Activated CD4-positive, alpha-beta T cell treated with anti-CD3 and anti-CD28 coated beads, Interleukin-2, Interleukin-4, amounts not matched to agents 100 ng/mL and 50 ng/mL, durations not matched to agents 16 hours and 8 hours (primary cell): ENCODE measurements at places on chromosomes 2 and 18.

- no peak for DNase-seq
Observed at GRCh38 chr2:83595926-83596325, 863.2 kb downstream of the SUCLG1 start.

- DNase-seq: peak; percentile 25
Observed at GRCh38 chr2:23788100-23788499, 138.8 kb downstream of the ATAD2B start.

DNA sequence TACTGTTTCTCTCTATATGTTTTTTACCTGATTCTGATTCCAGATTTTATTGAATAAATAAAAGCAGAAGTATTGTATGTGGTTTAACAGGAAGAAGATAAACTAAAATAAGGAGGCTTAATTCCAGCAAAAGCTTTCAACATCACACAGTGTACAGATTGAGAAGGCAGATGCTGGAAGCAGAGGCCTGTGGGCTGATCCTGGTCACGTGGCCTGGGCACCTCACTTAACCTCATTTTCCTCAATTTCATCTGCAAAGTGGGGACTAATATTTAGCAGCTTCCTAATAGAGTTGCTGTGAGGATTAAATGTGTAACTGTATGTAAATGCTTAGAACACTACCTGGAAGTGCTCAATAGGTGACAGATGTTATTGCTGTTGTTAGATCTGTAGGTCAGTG, 58.0 kb downstream of the CDCA7 start:
- DNase-seq: no peak

DNA sequence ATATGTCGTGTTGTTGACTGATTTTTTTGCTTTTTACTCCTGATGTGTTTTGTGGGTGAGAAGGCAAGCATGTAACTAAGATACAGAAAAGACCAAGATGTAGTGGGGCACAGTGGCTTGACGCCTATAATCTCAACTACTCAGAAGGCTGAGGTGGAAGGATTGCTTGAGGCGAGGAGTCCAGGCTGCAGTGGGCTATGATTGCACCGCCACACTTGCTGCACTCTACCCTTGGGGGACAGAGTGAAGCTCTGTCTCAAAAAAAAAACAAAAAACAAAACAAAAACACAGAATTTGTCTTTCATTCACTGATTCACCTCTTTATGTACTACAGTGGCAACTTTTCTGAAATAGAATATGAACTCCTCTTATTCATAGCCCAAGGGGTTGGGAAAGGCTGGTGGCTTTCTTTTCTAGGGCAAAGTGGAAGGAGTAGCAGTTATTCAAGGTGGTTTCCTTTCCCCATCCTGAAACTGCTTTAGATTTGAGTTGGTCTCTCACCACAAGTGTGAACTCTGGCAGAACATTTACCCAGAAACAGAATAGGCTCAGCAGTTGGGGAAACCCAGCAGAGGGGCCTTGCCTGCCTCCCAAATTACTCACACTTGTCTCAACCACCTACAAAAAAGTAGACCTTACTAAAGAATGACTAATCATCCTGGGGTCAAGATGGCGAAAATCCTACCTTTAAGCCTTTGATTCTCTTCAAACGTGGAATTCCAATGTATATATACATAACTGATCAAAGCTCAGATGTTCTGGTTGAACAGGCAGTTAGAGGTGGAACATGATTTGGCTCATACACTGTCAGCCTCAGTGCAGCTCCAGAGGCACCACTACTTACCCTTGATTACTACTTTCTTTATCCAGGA, 6.5 kb downstream of the TANK start:
- DNase-seq: peak; percentile 96

DNA sequence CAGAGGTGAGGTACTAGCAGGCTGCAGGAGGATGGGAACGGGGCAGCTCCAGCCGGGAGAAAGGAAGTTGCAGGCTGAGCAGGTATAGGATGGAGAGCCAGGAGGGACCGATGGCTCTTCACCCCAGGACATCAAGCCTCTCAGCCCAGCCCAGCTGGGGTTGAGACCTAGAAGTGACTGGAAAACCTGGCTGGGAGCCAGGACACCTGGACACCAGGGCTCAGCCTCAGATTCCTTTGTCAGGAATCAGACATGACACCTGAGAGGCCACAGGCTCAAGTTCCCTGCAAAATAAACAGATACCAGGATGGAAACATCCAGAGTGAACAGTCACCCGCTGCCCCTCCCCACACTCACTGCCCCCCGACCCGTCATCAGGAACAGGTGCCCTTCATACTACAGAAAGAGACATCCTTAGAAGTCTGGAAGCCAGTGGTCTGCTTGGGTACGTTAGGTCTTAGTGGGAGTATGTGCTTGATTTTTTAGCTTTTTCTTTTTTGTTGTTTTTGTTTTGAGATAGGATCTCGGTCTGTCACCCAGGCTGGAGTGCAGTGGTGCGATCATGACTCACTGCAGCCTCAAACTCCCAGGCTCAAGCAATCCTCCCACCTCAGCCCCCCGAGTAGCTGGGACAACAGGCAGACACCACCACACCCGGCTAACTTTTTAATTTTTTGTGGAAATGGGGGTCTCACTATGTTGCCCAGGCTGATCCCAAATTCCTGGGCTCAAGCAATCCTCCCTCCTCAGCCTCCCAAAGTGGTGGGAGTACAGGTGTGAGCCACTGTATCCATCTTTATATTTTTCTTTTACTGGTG, 95.7 kb upstream of the STPG4 start:
- DNase-seq: no peak

DNA sequence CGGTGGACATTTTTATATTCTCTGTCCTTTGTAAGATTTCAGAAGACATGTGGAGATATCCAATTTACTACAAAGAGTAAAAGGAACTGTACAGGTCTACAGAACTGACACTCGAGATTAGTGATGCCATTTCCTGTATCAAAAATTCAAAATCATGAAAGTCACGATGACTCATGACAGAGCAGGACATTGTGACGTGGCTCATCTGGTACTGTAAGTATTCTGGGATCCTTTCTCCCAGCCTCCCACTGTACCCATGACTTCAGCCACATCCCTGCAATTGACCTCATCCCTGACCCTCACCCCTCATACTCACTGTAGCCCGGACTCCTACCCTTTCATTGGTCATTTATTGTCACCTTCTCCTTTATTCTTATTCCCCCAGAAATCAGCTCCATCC, 736.5 kb downstream of the EPHA4 start:
- DNase-seq: no peak

DNA sequence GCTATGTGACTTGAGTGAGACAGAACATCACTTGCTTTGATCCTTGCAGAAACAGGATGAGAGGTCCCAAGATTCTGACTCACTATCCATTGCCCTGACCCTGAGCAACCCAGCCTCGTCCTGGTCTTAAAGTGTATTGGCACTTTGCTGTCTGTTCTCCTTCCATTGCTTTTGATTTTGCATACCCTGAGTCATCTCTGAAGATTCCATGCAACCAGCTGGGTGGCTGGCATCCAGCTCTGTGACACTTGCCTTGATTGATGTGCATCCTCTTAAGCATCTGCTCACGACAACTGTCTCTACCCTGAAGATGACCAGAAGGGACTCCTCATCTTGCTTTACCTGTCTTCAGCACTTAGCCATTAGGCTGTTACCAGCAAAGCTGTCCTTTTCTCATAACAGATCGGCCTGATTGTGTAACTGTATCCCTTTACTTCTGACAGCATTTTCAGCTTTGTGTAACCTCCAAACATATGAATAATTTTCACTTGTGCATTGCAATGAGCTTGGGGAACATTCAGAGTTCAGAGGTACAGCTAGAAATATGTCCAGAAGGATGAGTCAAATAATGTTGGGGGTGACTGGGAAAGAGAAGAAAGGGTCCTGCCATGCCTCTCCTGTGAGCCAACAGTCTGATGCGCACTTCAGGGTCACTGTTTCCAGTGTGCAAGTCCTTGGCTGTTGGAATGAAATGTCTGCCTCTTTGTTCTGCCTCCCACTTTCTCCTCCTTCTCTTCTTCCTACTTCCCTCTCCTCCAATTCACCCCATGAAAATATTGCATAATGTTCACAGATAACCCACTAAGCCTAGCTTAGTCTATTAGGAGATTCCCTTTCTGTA, 249.7 kb upstream of the OSR1 start:
- no peak for DNase-seq

DNA sequence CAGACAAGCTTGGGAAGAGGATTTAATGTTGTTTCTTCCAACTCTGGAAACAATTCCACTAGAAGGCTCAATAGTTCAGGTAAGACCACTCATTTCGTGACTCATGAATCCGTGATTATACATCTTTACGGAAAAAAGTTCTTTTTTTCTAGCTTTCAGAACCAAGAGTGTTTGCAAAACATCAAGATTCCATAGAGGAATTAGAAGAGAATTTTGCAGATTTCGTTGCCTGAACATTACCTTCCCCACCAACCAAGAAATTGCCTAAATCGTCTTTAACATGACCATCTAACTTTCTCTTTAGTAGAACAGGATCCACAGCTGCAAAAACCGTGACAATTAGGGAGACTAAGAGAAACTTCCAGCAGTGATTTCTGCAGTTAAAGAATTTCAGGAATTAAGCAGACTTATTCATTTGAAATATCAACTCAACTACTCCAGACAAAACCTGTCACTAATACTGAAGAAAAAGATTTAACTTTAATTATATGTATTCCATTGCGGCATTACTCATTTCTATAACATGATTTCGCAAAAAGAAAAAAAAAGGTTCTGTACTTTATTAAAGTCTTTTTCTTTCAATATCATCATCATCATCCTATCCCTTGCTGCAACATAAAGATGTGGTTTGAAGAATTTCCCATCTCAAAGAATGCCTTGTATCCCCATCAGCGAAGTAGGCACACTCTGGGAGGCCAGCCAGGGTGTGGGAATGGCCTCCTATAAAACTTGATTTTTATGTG, 1.9 kb upstream of the NAB1 start:
- DNase-seq: no peak
